Activated naive CD4-positive, alpha-beta T cell treated with anti-CD3 and anti-CD28 coated beads, Interleukin-2, amount 50 U/mL, for 72 hours (primary cell): ENCODE measurements at places on chromosomes 5 and 9.

GRCh38 chr9:99416007-99416406 lies 193.9 kb downstream of the SEC61B start:
- DNase-seq = no peak

GRCh38 chr5:104498281-104498680 lies 935.7 kb upstream of the NUDT12 start:
- DNase-seq = no peak

DNA sequence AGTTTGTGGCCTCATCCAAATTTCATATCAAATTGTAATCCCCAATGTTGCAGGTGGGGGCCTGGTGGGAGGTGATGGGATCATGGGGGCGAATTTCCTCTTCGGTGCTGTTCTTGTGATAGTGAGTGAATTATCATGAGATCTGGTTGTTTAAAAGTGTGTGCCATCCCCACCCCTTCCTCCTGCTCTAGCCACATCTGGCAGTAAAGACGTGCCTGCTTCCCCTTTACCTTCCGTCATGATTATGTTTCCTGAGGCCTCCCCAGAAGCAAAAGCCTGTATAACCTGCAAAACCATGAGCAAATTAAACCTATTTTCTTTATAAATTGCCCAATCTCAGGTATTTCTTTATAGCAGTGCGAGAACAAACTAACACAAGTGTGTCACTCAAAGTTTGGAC lies 71.0 kb upstream of the MOCS2 start:
- DNase-seq = no peak

DNA sequence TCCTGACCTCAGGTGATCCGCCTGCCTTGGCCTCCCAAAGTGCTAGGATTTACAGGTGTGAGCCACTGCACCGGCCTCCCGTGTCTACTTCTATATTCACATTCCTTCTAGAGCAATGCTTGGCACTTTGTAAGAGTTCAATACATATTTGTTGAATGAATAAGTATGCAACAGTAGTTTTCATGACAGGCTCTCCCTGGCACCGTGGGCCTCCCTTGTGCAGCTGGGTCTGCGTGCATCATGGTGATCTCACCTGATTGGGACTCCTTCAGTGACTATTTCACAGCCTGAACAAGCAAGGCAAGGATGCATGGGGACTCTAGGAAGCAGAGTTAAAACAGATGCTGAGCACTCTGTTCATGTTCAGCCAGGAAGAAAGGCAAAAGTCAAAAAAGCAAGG lies 6.8 kb upstream of the ZBTB34 start:
- DNase-seq = no peak

DNA sequence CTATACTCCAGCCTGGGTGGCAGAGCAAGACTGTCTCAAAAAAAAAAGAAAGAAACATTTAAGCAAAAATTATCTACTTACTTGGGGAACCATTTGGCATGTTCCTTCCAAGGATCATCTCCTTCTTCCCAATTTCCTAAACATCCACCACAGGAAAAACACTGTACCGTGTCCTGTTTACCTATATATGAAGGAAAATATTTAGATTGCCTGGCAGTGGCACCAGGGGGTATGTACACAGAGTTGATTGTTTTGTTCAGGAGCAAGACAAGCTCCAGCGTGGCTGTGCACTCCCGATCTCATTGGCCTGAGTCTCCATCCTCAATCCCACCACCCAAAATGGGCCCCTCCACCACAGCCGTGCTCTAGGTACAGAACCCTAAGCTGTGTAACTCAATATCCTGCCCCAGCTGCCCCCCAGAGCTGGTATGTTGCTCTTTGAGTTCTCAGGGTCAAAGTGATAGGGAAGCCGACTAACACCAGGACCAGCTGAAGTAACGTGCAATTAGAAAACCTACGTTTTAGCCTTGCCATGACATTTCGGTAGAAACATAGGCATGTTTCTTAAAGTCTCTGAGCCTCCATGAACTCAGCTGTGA lies 13.8 kb downstream of the NAIP start:
- DNase-seq = no peak

- DNase-seq = peak; percentile 34
Measured at GRCh38 chr5:132259069-132259851, 1.8 kb downstream of the PDLIM4 start.

DNA sequence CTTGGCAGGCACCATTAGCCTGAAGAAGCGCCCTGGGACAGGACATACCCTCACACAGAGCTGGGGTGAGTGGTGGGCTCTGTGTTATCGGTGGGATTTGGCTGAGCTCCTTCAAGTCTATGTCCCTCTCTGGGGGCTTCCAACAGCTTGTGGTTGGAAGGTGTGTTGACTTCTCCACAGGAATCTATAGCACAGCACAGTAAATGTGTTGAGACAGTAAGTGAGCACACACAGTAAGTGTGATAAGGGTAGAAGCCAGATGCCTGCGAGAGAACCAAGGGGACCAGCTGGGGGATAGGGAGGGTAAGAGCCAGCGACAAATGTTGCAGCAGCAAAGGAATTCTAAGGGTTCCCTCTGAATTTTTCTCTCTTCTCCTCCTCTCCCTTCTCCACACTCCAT lies 448.0 kb downstream of the KDM4C start:
- DNase-seq = no peak

- no peak for DNase-seq
Measured at GRCh38 chr5:138339464-138339863, 1.4 kb downstream of the FAM53C start.

GRCh38 chr5:113663879-113664541 lies 150.5 kb downstream of the YTHDC2 start:
- DNase-seq = peak; percentile 34

GRCh38 chr9:124749781-124750180 lies 21.3 kb downstream of the NR6A1 start:
- DNase-seq = no peak

- no peak for DNase-seq
Measured at GRCh38 chr5:88736494-88736893, 146.5 kb downstream of the MEF2C start.

GRCh38 chr5:163894645-163895044 lies 389.2 kb downstream of the MAT2B start:
- no peak for DNase-seq

GRCh38 chr5:64000096-64000495 lies 37.9 kb upstream of the HTR1A start:
- DNase-seq = no peak

- no peak for DNase-seq
Measured at GRCh38 chr5:67770431-67771025, 445.0 kb upstream of the PIK3R1 start.

- no peak for DNase-seq
Measured at GRCh38 chr5:133652951-133653759, 40.8 kb upstream of the FSTL4 start.

DNA sequence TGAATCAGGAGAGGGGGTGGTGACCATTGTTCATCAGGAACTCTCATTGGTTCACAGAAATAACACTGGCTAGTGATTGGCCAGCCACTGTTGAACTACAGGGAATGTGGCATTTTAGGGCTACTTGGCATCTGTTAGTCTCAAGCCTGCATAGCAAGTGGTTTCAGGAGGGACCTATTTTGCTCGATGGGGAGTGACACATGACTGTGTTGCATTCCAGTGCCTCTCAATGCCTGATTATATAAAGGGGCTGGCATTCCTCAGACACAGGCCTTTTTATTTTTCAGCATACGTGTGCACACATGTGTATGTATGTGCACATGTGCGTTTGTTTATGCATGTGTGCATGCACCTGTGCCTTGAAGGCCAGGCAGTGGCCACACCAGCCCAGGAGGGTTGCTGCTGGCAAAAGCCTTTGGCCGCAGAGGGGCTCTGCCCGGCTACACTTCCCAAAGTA lies 23.2 kb downstream of the FGD3 start:
- no peak for DNase-seq

DNA sequence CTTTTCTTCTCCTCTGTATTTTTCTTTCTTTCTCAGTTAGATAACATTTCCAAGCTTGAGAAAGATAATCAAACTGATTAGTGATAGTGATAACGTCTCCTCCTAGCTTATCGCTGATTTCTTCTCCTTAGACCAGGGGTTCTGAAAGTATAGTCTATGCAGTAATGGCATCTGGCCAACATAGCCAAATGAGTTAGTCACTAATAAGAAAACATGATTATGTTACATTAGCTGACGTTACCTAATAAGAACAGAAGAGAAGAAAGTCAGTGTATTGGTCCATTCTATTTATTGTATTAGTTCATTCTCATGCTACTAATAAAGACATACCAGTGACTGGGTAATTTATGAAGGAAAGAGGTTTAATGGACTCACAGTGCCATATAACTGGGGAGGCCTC lies 111.2 kb downstream of the STRBP start:
- no peak for DNase-seq

- DNase-seq = peak; percentile 44
Measured at GRCh38 chr9:129068990-129069861, 11.7 kb upstream of the DOLPP1 start.

- no peak for DNase-seq
Measured at GRCh38 chr5:171492781-171493180, 73.3 kb downstream of the FGF18 start.

GRCh38 chr9:127349483-127350113 lies 47.4 kb upstream of the SLC2A8 start:
- DNase-seq = no peak

GRCh38 chr9:29129763-29130162 lies 1556.5 kb upstream of the C9orf72 start:
- no peak for DNase-seq

GRCh38 chr9:12640866-12641636 lies 52.1 kb upstream of the TYRP1 start:
- DNase-seq = no peak

- no peak for DNase-seq
Measured at GRCh38 chr5:10701567-10702039, 59.4 kb downstream of the DAP start.

DNA sequence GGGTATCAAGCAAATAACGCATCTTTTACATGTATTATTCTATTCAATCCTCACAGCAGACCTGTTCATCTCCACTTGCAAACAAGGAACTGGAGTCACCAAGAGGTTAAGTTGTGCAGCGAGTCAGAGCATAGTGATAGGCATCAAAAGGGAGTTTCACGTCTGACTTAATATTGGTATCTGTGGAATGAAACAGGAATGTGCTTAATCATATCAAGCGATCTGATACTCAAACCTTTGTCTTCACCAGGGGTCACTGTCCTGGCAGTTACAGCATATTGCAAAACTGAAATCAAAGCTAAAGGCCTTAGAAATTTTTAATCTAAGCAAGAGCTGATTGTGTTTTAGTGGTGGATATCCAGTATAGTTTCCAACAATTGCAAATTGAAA lies 271.6 kb downstream of the PLK2 start:
- no peak for DNase-seq

GRCh38 chr5:36360307-36360706 lies 58.6 kb upstream of the RANBP3L start:
- DNase-seq = no peak

DNA sequence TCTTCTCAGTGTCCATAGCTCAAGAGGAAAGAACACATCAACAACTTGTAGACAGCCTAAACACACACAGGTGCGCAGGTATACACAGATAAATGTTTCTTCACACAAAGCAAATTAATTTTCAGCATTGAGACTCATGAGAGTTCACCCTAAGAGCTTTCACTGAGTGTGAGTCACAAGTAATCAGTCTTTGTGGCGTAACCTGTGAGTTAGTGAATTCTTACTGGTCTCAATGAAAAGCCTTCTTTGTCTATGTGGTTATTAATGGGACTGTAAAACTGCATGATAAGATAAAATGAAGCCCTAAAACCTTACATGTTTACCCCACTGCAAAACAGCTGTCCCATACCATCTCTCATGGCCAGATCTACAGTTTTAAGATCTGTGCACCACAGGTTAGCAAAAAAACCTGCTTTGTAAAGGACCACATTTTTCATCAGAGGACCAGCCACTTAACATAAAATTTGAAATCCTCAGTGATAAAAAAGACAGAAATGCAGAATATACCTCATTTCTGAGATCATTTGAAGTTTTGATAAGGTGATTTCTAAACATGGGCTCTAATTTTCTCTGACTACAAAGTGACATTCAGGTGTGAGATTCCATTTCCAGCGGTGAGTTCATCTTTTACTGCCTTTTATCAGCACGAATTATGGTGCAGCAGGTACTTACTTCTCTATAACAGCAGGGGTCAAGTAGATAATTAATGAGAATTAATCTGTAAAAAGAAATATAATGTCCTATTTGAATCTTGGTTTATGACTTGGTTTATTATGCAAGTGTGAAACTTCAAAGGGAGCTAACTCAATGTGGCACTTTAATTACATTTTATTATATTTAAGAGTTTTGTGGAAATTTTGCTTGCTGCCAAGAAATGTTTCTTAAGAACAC lies 335.7 kb upstream of the PIK3R1 start:
- no peak for DNase-seq

GRCh38 chr9:112325127-112325526 lies 8.3 kb downstream of the PTBP3 start:
- DNase-seq = no peak

DNA sequence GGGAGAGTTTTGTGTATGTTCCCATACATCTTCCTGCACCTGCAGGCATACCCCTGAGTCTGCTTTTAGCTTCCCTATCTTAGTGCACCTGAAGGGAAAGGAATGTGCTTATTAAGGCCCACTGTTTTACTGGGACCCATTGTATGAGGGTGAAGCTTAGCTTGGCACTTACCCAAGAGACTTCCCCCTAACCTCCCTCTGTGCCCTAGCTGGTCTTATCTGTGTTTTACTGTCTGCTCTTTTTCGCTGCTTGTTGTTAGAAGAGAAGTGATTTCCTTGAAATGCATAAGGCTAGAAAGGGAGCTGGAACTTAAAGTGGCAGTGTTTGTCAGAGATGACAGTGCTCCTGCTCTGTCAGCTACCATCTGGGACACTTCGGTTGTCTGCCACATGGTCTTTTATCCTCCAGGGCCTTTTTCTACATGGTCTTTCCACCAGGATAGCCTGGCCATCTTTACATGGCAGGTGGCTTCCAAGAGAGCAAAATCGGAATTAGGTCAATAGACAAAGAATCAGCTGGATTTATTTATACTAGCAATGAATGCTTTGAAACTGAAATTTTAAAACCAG lies 122.5 kb upstream of the SLC44A1 start:
- no peak for DNase-seq

- DNase-seq = no peak
Measured at GRCh38 chr9:8750639-8751051, 951.1 kb upstream of the DMAC1 start.

- DNase-seq = no peak
Measured at GRCh38 chr5:151470439-151470838, 23.0 kb downstream of the SLC36A1 start.

- no peak for DNase-seq
Measured at GRCh38 chr9:36897019-36897418, 137.0 kb downstream of the PAX5 start.

DNA sequence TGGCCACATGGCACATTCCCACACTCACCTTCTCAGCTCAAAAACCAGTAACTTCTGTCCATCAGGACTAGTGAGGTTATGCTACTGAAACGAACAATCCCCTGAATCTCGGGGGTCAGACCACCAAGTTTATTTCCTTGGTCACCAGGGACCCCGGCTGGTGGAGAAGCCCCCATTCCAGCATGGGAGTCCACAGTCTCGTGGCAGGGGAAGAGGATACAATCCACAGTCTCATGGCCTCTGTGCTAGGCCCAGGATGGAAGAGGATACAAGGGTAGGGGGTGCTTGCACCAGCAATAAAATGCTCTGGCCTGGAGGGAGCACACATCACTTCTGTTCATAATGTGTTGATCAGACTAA lies 7.4 kb upstream of the CARD19 start:
- DNase-seq = no peak
